Activated T-helper 1 cell treated with Interleukin-2 at 50 U/mL for 16 hours (primary cell): ENCODE measurements at places on chromosomes 5 and 9.

DNA sequence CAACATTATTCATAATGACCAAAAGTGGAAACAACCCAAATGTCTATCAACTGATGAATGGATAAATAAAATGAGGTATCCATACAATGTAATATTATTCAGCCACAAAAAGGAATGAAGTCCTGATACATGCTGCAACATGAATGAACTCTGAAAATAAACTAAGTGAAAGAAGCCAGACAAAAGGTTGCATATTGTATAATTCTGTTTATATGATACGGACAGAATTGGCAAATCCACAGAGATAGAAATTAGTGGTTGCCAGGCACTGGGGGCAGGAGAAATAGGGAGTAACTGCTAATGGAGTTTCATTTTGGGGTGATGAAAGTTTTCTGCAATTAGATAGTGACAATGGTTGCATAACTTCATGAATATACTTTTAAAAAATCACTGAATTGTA lies 47.0 kb downstream of the KIF24 start:
- DNase-seq = no peak

- no peak for DNase-seq
Measured at GRCh38 chr9:115513148-115513547, 395.2 kb upstream of the TNC start.

- no peak for DNase-seq
Measured at GRCh38 chr5:167284222-167284890, 1007.1 kb upstream of the WWC1 start.

DNA sequence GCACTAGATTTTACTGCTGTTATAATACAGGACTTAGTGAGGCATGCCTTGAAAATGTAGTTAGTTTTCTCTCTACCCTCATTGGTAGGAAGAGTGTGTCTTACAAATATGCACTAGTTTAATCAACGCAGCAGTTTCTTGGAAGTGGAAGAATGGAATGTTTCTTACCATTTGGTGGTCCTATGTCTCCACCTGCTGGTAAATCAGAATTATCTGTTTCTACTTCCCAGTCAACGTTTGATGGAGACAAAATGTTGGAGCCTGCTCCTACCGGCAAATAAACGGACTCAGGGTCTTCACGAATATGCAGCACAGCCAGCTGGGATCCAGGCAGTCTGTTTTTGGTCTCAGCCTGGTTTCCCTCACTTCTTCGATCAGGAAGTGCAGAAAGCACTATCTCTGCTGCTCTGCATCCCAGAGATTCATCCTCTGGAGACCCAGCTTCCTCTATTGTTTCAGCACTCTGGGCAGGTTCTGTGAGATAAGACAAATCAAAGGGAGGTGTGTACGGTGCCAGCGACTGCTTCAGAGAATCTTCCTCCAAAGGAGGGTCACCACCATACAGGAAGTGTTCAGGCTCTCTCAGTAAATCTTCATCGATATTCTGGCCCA lies 59.5 kb upstream of the PCA3 start:
- no peak for DNase-seq

DNA sequence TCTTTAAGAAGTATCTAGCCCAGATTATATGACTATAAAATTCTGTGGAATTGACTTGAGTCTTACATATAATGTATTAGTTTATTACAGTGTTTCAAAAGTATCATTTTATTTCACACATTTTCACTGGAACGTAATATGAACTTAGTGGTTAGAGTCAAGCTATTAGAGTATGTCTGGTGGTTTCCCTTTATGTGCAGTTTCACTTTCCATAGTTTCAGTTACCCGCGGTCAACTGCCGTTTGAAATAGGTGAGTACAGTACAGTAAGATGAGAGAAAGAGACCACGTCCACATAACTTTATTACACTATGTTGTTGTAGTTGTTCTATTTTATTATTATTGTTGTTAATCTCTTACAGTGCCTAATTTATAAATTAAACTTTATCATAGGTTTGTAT lies 50.5 kb downstream of the COMMD10 start:
- DNase-seq = no peak

DNA sequence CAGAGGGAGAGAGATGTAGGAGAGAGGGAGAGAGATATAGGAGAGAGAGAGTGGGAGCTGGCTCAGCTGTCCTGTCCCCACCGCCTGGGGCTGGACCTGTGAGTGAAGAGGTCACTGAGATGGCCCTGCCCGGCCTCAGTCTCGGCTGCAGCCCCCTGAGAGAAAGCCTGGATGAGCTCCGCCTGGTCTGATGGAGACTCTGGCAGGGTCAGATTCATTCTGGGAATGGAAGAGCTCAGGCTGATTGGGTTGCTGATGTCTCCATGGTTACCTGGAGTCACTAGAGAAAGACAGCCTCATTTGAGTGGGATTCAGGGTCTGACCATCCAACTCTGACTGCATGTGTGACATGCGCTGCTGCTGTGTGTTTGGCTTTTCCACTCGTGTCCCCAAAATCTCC lies 27.1 kb upstream of the SEMA4D start:
- DNase-seq = no peak

DNA sequence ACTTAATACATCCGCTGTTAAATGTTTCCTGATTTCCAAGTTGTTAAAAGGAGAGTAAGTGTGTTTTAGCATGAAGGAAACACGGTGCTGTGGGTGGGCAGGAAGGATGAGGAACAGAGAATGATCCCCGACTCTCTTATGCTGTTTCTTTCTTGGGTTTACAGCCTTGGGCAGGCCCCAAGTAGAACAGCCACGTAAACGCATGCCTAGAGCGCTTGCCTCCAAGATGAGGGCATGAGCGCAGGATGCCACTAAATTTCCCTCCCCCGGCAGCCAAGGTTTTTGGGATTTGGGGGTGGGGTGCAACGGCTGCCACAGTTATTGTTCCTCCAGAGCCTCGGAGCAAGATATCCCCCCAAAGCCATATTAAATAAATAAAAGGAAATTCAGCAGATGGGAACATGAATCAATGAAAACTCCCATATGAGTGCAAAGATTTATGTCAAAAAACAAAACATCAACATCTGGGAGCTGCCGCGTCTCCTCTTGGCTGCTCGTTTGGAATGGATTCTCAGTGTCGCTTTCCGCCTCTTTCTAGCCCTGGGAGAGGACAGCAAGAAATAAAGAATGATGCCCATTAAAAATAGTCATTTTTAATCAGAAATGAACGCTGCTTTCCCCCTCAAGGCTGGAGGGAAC lies 10.0 kb upstream of the DELE1 start:
- DNase-seq = no peak

- no peak for DNase-seq
Measured at GRCh38 chr5:61486476-61486875, 154.4 kb downstream of the ZSWIM6 start.

DNA sequence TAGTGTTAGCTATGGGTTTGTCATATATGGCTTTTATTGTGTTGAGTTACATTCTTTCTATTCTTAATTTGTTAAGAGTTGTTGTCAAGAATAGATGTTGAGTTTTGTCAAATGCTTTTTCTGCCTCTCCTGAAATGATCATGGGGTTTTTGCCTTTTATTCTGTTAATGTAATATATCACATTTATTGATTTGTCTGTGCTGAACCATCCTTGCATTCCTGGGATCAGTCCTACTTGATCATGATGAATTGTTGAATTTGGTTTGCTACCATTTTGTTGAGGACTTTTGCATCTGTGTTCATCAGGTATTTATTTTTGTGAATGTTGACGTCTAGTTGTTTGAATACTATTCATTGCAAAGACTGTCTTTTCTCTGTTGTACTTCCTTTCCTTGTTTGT lies 23.9 kb downstream of the RIC1 start:
- DNase-seq = no peak
